Bladder microvascular endothelial cell (primary cell): ENCODE measurements at places on chromosomes 4 and X. TPM values are rescaled to one million over a fixed set of nuclear protein-coding genes. Genes with fewer than 3 reads are reported as not detected.

The PPARGC1A gene
- total RNA-seq: 1.0 TPM in 1 of 2 replicates, not detected in the other

The APOO gene
- 3.7 and 5.8 TPM in 2 replicates for total RNA-seq

The TREX2 gene
- 2.1 and 7.3 TPM in 2 replicates for total RNA-seq

The SUPT20HL1 gene
- not detected in 2 replicates for total RNA-seq

The MTNR1A gene
- total RNA-seq: under 0.01 TPM in 1 of 2 replicates, not detected in the other

The G3BP2 gene
- total RNA-seq: 113 and 184 TPM in 2 replicates

The MSANTD1 gene
- 0.32 and 0.82 TPM in 2 replicates for total RNA-seq

The TLR7 gene
- total RNA-seq: not detected in 2 replicates

The LUZP4 gene
- total RNA-seq: not detected in 2 replicates

The FAM133A gene
- not detected in 2 replicates for total RNA-seq

The RIBC1 gene
- total RNA-seq: 0.16 and 0.19 TPM in 2 replicates

The ZNF711 gene
- 0.16 and 4.7 TPM in 2 replicates for total RNA-seq

The LONRF3 gene
- 2.3 and 26.2 TPM in 2 replicates for total RNA-seq

The UNC5C gene
- total RNA-seq: under 0.01 and 0.13 TPM in 2 replicates

The MUC7 gene
- total RNA-seq: not detected in 2 replicates

The GLUD2 gene
- 1.0 and 3.9 TPM in 2 replicates for total RNA-seq

The TMPRSS11D gene
- 0.16 TPM in 1 of 2 replicates, not detected in the other for total RNA-seq

The RAB9B gene
- total RNA-seq: 0.32 and 1.1 TPM in 2 replicates

The SLITRK4 gene
- 2.9 and 4.3 TPM in 2 replicates for total RNA-seq

The FAM149A gene
- total RNA-seq: 0.19 and 0.32 TPM in 2 replicates

The ANAPC4 gene
- total RNA-seq: 18.1 and 26.2 TPM in 2 replicates

The ARR3 gene
- total RNA-seq: not detected in 2 replicates

The FRMD7 gene
- under 0.01 TPM in 1 of 2 replicates, not detected in the other for total RNA-seq

The ENPEP gene
- under 0.01 and 0.49 TPM in 2 replicates for total RNA-seq

The SPATA18 gene
- total RNA-seq: 5.3 and 9.1 TPM in 2 replicates

The PRDM5 gene
- total RNA-seq: 3.1 and 5.7 TPM in 2 replicates

The EDA2R gene
- 1.8 and 7.2 TPM in 2 replicates for total RNA-seq

The PRR32 gene
- not detected in 2 replicates for total RNA-seq

The DCAF12L2 gene
- 0.13 TPM in 1 of 2 replicates, not detected in the other for total RNA-seq

The SSX4B gene
- total RNA-seq: not detected in 2 replicates

The NLGN4X gene
- total RNA-seq: under 0.01 and 0.50 TPM in 2 replicates

The HCFC1 gene
- total RNA-seq: 11.7 and 29.4 TPM in 2 replicates

The GYG2 gene
- under 0.01 and 1.8 TPM in 2 replicates for total RNA-seq

The GBA3 gene
- total RNA-seq: not detected in 2 replicates

The PRDX4 gene
- 140 and 190 TPM in 2 replicates for total RNA-seq
